ENCODE measurements at places on chromosomes 16 and 17.

DNA sequence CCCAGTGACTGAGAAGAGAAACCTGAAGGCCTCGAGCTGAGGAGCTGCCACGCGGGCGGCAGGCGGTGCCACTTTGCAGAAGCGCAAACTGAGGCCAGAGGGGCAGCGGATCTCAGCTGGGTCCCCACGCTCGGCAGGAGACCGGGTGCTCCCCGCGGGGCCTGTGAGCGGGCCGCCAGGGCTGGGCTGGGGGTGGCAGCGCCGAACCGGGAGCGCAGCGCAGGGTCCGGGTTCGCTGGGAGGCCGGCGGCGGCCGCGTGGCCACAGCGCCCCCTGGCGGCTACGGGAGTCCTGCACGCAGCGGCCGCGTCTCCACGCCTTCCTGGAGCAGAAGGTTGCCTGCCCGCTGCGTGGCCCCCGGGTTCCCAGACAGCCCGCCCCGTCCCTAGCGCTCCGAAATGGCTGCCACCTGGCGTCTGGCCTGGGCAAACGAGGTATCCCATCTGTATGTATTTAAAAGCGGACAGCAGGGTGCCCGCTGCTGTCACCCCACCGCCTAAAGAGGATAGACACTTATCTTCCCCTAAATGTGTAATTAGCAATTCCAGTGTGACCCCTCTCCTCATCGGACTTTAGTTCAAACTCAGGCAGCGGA lies 96.1 kb upstream of the CDH5 start:
- DNase-seq, result peak; percentile 79

DNA sequence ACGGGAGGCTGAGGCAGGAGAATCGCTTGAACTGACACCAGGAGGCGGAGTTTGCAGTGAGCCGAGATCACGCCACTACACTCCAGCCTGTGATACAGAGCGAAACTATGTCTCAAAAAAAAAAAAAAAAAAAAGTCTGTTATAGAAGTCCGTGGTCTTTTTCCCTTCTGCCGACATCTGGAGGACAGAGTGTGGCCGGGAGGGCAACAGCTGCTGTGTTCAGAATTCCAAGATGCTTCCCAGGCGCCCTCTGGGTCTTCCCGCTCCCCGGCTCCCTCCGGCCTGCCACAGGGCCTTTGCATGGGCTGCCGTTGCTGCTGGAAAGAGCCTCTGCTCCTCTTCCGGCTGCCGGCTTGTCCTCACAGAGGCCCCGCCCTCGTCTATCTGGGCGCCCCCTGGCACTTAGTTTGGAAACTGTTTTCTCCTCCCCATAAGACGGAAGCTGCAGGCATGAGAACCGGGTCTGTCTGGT lies 2.4 kb upstream of the CACNA1H start:
- peak; percentile 55 for DNase-seq

GRCh38 chr17:12422651-12423050 lies 243.0 kb upstream of the MYOCD start:
- DNase-seq, result no peak

GRCh38 chr16:88498576-88499208 lies 45.6 kb downstream of the ZFPM1 start:
- DNase-seq, result no peak

DNA sequence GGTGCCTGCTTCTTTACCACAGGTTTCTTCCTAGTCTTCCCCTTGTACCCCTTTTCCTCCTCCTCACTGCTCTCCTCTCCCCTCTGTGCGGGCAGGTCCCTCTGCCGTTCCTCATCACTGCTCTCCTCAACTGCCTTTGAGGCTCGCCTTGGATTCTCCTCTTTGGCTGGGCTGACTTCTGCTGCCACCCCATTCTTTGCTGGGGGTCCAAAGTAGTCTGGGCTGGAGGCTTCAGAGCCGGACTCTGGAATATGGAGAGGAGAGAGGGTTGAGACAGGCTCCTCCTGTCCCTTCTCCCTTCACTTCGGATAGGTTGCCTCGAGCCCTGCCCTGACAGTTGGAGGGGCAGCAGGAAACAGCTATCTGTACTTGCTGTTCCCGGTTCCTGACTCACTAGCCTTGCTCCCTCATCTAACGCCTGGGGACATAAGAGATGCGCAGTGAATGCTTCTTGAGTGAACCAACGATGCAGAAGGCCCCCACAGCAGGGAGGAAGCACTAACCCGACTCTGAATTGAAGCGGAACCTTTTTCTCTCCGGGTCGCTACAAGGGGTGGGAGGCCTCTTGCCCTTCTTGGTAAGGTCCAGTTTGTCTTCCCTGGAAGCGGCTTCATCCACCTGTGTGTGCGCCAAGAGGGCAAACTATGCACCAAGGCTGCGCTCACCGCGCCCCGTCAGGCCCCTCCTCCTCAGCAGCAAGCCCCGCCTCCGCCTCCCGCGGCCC lies 655 bp downstream of the HIRIP3 start:
- peak; percentile 46 for DNase-seq

DNA sequence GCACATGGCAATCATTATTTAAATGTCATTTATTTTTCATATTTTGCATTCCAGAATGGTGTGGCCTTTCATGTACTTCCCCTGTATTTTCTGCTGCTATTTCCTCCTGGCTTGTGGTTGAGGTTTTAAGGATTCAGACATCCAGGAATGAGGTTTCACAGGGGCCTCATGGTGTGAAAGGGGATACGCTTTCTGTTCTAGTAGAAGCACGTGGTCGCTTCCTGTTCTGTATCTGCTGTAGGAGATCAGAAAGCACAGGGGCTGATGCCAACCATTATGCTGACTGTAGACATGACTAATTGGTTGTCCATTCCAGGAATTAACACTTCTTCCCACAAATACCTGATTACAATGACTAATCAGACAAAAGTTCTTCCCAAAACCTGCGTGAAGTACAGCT lies 405.9 kb downstream of the SHISA9 start:
- no peak for DNase-seq

- no peak for DNase-seq
These were observed 145.4 kb downstream of the IRX5 start for GRCh38 chr16:55076053-55076452.

- DNase-seq, result no peak
These were observed 9.3 kb downstream of the CTRB2 start for GRCh38 chr16:75197522-75198134.

DNA sequence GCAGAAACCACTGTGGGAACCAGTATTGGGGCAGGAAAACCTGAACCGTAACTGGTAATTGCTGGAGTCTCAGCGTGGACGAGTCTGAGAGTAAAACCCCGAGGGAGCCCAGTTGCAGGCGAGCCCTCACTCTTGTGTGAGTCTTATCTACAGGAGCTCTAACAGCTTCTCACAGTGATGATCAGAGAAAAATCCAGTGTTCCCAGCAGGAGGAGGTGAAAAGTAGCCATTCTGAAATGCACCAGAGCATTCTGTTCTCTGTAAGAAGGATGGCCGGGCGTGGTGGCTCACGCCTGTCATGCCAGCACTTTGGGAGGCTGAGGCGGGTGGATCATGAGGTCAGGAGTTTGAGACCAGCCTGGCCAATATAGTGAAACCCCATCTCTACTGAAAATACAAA lies 161.2 kb downstream of the COPRS start:
- no peak for DNase-seq

GRCh38 chr17:6475411-6475810 lies 31.2 kb downstream of the PIMREG start:
- DNase-seq, result no peak

- DNase-seq, result no peak
These were observed 218.5 kb upstream of the GSE1 start for GRCh38 chr16:85394456-85395206.

- no peak for DNase-seq
These were observed 221.5 kb upstream of the FOXF1 start for GRCh38 chr16:86288716-86289294.

GRCh38 chr16:22255335-22255734 lies 41.9 kb upstream of the POLR3E start:
- DNase-seq, result no peak

GRCh38 chr16:86029131-86029741 lies 130.3 kb downstream of the IRF8 start:
- DNase-seq, result no peak

- DNase-seq, result no peak
These were observed 475.2 kb upstream of the WSB1 start for GRCh38 chr17:26818736-26819135.

DNA sequence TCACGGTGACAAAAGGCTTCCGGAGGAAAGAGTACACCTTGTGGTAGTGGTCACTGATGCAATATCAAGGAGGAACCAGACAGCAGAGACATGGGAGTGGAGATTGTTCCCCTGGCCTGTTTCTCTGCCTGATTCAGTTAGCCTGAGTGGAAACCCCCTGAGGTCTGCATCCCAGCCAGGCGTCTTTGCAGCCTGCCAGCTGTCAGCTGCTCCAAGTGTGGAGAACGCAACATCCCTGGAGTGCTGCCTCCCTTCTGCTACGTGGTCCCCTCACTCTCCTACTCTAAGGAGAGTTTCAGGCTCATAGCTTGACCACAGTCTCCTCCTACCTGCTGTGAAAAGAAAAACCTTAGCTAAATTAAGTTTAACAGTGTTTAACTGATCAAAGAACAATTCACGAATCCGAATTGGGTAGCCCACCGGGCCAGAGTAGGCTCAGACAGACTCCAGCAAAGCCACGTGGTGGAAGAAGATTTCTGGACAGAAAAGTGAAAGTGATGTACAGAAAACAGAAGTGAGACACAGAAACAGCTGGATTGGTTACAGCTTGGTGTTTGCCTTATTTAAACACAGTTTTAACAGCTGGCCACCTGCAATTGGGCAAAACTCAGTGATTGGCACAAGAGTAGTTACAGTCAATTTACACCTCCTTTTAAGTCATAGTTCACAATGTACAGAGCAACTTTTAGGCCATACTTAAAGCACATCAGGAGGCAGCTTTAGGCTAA lies 188.6 kb downstream of the DNAH9 start:
- no peak for DNase-seq

- no peak for DNase-seq
These were observed 23.9 kb downstream of the PEMT start for GRCh38 chr17:17567631-17568030.

DNA sequence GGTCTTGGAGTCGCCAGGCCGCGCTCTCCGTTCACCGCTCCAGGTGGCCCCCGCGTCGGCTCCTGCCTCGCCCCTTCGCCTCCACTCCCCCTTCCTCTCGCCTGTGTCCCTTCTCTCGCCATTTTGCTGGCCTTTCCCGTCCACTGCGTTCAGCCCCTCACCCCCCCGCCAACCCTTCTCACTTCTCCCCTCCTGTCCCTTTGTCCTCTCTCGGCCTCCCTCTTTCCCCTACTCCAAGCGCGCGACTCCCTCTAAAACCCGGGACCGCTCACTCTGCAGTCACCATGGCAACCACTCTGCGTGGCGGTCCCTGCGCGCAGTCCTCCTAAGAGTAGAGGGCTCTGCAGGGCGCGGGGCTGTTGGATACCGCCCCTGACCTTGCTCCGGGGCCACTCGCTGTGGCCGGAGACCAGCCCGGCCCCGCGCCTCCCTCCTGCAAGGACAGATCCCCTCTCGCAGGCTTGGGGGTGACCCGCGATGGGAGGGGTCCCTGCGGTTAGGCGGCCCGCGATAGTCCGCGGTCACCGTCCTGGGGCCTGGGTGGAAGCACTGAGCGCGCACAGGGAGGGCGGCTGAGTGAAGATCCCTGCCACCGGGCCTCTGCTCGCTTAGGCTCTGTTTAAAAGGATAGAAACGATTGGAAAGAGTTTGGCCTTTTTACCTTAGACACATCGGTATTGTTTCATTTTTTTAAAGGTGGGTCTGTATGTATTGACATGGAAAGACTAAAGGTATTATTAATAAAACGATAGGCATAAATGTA lies 454 bp downstream of the CCDC40 start:
- DNase-seq, result peak; percentile 14

- DNase-seq, result no peak
These were observed 267.3 kb downstream of the MAP2K4 start for GRCh38 chr17:12287953-12288352.

DNA sequence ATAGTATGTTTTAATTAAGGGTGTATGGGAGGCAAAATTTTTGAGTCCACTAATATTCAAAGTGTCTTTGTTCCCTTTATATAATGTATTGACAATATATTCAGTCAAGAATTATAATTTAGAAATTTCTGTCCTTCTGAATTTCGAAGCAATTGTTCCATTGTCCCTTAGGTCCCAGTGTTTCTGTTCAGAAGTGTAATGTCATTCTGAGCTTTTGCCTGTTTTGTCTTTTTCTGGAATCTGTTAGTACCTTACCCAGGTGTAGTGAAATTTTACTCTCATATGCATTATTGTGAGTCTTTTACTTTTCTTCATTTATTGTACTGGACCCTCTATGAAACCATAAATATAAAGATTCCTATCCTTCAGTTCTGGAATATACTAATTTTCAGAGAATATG lies 505.7 kb upstream of the KIF2B start:
- DNase-seq, result no peak

DNA sequence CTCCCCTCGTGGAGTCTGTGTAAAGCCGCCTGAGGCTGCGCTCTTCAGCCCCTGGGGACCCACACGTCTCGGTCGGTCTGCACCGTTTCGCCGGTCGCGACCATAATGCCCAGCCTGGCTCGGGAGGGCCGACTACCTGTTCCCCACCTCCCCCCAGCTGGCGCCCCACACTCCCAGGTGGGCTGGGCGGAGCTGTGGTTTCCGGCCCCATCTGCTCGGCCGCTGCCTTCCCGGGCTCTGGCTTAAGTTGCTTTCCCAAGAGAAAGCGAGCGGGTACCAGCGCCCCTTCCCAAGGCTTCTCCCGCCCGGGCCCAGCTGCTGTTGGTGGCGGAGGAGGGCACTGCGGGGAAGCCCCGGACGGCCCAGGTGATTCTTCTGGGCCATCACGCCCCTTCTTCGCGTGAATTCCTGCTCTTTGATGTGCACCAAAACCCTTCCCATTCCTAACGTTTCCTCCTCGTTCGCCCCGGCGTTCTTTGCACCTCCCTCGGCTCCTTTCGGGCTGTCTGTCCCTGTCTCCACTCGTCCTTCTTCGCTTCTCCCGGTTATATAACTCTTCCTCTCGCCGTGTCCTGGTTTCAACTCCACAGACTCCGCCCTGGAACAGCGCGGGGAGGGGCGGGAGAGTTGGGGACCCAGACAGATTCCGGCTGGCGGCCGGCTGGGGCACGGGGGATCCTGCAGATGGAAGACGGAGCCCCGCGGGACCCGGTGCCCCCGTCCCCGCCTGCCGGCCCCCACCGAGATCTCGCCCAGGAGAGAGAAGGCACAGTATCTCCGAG lies 2.0 kb downstream of the KDM6B start:
- DNase-seq, result no peak

GRCh38 chr16:69831212-69832123 lies 69.3 kb downstream of the WWP2 start:
- DNase-seq, result no peak

GRCh38 chr16:24007391-24007790 lies 171.6 kb downstream of the PRKCB start:
- no peak for DNase-seq

DNA sequence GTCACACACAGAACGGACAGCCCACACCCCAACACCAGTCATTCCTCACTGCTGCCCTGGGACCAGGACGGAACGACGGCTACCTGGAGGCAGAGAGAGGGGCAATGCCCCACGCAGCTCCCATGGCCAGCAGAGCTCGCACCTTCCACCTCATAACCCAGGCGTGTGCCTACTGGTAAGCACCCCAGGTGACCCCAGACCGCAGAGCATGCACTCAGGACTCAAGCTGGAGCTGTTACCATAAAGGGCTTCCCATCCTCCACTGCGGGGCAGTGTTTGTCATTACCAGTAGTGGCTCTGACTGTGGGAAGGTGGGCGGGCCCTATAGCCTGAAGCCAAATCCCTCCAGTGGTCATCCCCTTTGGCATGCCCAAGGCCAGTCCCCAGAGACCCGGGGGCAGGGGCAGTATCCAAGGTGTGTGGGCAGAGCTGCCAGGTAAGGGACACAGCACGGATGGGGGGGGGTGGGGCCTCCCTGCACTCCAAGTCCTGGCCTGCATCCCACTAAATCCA lies 4.7 kb upstream of the BCAR1 start:
- DNase-seq, result no peak

GRCh38 chr17:11296994-11297393 lies 56.0 kb downstream of the SHISA6 start:
- no peak for DNase-seq
